ENCODE measurements at places on chromosomes 7 and 10. TPM values are rescaled to one million over a fixed set of nuclear protein-coding genes. Genes with fewer than 3 reads are reported as not detected.

The TFAM gene
- total RNA-seq = 44.1 TPM

The PRTFDC1 gene
- 2.1 TPM for total RNA-seq

The ZNF92 gene
- total RNA-seq = 2.7 TPM

The TCERG1L gene
- not detected for total RNA-seq

The UPP1 gene
- 2,093 TPM for total RNA-seq

The UCMA gene
- not detected for total RNA-seq

The ADAM22 gene
- total RNA-seq = 0.07 TPM

The ANXA11 gene
- 22.6 TPM for total RNA-seq
